ENCODE measurements at places on chromosomes 2 and 18.
A peak's percentile ranks its signal among the peaks of the same experiment; 100 is the strongest.

DNA sequence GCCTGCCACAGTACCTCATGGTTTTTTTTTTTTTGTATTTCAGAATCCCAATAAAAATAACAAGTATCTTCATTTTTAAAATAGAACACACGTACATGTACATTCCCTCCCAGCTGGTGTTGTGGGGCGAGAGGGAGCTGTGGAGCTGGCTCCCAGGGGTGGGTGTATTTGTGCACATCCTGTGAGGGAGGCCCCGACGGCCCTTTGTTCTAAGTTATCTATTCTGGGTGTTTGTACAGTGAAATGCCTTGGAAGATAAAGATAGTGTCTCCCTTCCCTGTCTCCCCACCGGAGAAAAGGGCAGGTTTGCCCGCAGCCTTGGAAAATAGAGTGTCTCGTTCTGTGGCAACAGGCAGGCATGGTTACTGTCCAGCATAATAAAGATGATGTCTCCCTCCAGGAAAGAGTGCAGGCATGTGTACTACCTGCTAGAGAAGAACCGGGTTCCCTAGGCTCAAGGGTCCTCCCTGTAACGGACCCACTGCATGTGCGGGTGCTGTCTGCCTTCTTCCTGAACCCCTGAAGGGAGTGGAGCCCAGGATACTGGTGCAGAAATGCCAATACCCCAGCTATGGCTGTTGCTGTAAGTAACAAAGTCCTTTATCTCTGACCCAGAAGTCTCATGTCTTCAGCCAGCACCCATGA is 12.1 kb upstream of the ALLC start:
- DNase-seq, result no peak

DNA sequence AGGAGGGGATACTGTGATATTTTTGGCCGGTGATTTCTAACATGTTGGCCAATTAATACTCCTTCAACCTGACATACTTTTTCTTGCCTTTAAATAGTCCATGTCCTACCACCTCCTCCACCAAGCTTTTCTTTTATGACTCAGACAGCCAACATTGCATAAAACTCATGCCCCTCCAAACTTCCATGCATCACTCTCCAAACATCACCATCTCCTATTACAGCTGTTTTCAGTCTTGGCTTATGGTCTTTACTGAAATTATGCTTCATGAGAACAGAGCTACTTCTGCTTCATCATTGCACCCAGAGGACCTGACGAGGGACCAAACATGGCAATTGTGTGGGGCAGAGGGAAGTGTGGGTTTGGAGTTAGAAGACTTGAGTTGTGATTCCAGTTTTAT is 305.4 kb downstream of the LPIN1 start:
- DNase-seq, result no peak

GRCh38 chr2:192286093-192286701 is 91.5 kb upstream of the TMEFF2 start:
- DNase-seq, result peak; percentile 46

- no peak for DNase-seq
Measured at GRCh38 chr18:63907664-63908063, at the start of gene SERPINB10. Gene SERPINB10 (plus strand): TSS chr18:63907958. CDS start chr18:63915511, 7,553 bp downstream.

- DNase-seq, result no peak
Measured at GRCh38 chr2:126241411-126241810, 414.5 kb upstream of the GYPC start.

DNA sequence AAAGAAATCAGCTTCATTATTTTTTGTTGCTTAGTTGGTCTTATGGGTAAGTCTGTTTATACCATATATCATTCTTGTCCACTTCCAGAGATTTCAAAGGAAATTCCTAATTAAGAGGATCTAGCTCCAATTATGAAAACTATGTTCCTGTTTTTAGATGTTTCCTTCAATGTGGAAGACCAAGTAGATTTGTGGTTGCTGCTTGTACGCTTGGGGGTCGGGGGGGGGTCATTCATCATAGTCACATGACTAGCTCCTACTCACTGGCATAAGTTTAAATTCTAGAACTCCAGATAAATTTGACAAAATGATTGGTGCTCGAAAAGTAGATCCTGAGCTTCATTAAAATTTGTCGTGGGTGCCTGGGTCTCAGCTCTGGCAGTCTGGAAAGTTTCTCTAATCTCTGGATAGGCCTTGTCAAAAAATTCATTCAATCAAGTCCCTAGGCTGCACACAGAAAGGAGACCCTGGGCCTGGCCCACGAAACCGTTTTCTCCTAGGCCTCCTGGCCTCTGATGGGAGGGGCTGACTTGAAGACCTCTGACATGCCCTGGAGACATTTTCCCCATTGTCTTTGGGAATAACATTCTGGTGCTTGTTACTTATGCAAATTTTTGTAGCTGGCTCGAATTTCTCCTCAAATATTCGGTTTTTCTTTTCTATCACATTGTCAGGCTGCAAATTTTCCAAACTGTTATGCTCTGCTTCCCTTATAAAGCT is 62.5 kb downstream of the MEP1B start:
- DNase-seq, result peak; percentile 13

DNA sequence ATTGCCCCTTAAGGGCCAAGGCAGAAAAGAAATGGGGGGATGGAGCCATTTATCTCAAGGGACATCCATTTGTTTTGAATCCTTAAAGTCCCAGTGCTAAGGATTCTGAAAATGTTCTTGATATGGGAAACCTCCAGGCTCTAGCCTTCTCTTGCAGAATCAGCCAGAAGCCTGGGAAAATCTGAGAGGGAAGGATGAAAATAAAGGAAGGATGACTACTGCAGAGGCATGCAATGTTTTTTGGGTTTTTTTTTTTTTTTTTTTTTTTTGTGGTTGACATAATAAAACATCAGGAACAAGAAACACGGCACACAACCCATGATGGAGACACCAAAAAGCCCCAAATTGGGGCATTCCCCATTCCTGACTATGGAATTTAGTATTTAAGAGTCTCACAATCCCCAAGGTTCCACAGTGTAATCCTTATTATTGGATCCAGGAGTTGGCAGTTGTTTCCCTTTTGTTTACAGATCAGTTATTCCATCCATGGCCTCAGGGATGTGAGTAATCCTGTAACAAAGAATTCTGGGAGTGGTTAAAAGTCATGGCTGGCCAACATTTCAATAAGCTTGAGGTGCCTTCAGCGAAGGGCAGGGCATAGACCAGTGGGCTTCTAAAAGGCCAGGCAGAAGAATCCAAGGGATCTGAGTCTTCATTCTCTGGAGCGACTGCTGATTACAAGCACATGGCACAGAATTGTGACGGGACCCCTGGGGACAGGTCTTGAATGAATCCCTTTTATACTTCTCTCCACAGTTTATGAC is 337.5 kb downstream of the GULP1 start:
- DNase-seq, result no peak
